ENCODE measurements at places on chromosomes 1 and 21.

DNA sequence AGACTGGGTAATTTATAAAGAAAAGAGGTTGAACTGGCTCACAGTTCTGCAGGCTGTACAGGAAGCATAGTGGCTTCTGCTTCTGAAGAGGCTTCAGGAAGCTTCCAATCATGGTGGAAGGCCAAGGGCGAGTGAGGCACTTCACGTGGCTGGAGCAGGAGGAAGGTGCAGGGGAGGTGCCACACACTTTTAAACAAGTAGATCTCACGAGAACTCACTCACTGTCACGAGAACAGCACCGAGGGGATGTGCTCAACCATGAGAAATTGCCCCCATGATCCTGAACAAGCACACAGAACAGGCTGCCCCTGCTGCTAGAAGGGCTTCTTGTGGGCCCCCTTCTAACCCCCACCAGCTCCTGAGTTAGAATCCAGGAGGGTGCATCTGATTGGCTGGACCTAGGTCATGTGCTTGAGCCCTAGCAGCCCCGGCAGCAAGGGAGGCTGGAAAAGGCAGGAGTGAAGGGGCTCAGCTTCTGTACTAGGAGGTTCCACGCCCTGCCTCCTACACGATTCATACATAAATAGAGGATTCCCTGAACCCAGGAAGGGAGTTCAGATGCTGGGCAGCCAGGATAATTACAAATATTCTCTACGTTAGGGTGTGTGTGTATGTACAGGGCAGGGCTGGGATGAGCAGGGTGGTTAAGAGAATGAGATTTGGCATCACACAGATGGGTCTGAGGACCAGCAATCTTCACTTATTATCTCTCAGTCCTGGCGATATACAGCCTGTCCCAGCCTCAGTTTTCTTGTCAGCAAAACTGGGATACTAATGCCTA, 72.8 kb upstream of the ATP5PO start:
- DNase-seq = no peak

DNA sequence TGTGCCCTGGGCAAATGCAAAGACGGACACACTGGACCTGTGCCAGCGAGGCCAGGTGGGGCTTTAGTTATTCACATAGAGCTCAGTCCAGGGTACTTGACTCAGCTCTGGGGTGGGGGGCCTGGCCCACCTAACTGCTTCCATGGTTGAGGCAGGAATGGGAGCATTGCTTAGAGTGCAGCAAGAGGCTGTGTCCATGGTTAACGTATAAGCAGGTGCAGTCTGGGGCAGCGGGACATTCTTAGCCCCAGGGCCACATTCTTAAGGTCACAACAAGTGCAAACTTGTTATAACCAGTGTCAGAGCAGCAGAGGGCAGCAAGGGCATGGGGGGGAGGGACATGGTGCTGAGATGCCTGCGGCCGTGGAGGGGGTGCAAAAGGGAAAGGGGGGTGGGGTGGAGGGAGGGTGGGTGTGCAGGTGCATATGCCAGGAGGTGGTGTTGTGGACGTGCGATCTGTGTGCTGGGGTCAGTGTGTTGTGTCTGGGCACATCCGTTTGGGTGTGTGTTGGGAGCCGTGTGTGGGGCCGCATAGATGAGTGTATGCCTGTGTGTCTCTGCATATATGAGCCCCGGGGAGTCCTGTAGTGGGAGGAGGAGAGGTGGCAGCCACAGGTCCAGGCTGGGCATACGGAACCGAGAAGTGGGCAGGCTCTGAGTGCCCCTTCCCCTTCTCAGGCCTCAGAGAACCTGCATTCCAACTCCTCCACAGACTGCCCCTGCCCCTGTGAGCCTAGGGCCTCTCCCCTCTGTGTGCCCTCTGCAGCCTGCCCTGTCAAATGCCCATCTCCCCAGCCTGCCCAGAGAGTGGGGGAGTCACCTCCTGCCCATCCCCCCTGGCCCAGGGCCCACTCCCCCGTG, 8.4 kb downstream of the KCNJ10 start:
- DNase-seq = no peak

GRCh38 chr21:30257773-30258172, 25.0 kb downstream of the KRTAP24-1 start:
- DNase-seq = no peak

GRCh38 chr1:159250638-159251216, 46.1 kb downstream of the ACKR1 start:
- DNase-seq = no peak

- peak; percentile 93 for DNase-seq
Measured at GRCh38 chr1:21294266-21294989, 4.2 kb upstream of the ECE1 start.

- DNase-seq = no peak
Measured at GRCh38 chr1:151621351-151621750, 9.5 kb downstream of the SNX27 start.

DNA sequence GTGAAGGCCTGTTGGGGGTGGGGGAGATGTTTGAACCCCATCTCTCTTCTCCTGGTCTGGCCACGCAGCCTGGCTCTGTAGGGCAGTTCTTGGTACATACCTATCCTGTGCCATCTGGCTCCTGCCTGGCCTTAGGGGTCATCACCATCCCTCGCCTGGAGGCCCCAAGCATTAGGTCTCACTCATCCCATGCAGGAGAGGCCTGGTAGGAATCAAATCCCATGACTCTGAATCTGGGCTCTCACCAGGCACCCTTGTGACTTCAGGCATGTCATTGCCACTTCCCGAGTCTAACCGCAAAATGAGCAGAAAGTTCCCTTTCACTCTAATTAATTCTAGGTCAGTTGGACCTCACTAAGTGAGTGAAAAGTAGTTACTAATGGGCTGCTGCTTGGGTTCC, 37.2 kb downstream of the ETNK2 start:
- DNase-seq = no peak

- no peak for DNase-seq
Measured at GRCh38 chr21:27759091-27759659, 792.3 kb upstream of the ADAMTS5 start.

DNA sequence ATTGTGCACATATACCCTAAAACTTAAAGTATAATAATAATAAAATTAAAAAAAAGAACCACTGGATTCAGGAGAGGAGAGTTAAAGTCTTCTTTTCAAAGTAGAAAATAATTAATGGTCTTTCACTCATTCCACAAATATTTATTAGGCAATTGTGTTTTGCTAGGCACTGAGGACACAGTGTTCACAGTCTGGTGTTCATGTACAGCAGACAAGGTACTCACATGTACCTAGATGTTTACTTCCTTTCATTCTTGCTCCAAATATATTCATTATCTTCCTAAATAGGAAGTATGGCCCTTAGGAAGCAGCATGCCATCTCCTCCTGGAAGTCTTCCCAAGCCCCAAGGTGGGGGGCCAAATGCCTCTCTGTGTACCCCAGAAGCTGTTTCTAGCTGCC, 265.0 kb downstream of the NPHP4 start:
- no peak for DNase-seq

DNA sequence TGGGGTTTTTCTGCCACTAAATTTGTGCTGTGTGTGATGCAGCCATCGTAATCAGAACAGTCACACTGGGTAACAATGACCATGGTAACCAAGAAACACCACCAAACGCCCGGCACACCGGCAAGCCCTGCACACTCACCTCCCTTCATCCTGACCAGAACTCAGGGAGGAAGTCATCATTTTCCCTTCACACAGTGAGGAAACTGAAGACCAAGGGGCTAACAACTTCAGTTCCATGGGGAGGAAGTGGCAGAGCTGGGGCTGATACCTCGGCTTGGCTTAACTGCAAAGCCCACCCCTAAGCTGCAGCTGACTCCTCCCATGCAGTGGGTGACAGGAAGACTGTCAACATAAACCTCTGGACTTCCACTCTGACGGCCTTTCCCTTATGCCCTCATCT, 69.3 kb upstream of the BCAR3 start:
- no peak for DNase-seq

- peak; percentile 25 for DNase-seq
Measured at GRCh38 chr1:26786437-26787380, 1.0 kb upstream of the PIGV start.

GRCh38 chr1:187928696-187929095, 1099.9 kb downstream of the PLA2G4A start:
- no peak for DNase-seq

DNA sequence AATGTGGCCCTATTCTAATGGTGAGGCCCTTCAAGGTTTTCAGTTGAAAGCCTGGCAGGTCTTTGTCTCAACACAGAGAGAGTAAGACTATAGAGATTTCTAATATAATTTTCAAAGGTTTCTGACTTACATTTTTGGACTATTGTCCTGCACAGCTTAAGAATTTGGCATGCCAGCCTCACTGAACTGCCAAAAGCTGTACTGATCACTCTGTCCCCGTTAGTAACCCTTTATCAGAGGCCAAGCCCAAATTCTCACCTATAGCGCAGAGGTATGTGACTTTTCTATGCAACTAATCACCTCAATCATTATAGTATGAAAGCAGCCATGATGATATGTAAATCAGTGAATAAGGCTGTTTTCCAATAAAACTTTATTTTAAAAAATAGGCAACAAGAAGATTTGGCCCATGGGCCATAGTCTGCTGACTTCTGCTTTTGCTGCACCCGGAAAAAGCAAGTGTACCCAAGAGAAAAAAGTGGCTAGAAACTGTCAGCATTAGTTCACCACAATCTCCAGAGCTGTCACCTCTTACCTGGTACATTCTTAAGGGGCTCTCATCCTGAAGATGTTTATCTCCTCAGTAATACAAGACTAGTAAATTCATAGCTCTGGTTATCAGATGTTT, 85.4 kb downstream of the PIGK start:
- DNase-seq = no peak

DNA sequence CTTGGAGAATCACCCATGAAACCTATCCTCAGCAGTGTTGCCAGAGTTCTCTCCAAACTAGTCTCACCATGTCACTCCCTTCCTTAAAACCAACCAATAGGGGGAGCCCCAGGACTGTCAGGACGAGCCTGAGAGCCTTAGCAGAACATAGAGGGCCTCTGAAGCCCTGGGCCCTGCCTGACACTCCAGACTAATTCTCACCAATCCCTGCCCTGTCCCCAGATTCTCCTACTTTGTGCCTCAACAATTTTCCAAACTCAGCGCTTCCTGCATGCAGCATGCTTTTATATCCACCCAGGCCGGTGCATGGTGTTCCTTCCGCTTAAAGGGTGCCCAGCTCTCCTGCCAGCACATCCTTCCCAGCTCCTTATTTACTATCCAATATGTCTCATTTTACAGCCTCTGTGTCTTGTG, 42.7 kb downstream of the HSD3B1 start:
- no peak for DNase-seq

DNA sequence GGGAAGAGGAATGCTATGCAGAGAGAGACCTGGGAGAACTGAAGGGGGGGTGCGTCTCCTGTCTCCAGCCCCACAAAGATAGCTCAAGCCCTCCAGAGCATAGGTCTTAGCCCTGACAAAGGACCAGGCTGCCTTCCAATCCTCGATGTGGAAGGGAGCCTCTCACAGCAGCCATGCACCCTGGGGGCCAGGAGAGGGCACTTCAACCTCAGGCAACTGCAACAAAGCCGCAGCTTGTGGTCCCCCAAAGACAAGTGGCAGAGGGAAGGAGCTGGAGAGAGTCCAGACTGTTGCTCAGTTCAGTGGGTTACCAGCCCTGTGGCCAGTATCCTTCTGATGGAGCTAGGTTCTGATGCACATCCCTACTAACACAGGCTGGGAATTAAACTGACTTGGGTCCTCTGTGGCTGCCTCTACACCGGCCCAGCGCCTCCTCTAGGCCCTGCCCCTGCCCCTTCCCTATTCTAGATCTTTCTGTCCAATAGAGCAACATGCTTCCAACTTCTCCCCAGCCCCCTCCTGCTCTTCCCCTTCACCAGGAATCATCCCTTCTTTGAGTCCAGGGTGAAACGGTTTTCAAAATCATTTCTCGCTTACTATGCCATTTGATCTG, 100.7 kb upstream of the SPATA6 start:
- no peak for DNase-seq

DNA sequence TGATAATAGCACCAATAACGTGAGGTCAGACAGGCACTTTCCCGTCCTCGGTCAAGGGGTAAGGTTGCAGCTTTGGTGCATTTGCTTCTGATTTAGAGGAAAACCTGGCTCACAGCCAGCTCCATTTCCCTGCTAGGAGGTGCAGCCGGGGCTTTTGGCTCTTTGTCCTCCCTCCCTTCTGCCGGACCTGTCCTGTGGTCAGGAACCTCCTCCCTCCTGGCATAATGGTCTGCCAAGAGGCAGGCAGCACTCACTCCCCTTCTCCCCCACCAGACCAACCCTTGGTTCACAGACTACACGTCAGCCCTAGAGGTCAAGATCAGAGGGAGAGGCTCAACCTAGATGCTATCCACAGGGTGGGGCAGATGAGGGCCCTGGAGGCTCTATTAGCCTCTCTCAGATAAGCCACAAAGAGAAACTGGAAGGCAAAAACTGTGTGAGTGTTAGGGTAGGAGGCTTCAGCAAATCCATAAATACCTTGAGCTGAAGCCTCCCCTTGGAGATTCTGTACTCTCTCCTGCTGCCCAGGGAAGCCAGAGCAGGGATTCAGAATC, 64.8 kb downstream of the PLXNA2 start:
- no peak for DNase-seq

- DNase-seq = peak; percentile 17
Measured at GRCh38 chr1:205458777-205459566, 3.1 kb upstream of the BLACAT1 start.

GRCh38 chr1:178371235-178371634, 125.5 kb downstream of the CLEC20A start:
- DNase-seq = no peak

- DNase-seq = no peak
Measured at GRCh38 chr1:198679535-198680173, 40.8 kb downstream of the PTPRC start.

GRCh38 chr1:97562081-97562480, 358.8 kb downstream of the DPYD start:
- DNase-seq = no peak
